Psoas muscle (tissue), 8 donors: ENCODE measurements at places on chromosomes 3 and 15. TPM values are rescaled to one million over a fixed set of nuclear protein-coding genes. Genes with fewer than 3 reads are reported as not detected.

DNA sequence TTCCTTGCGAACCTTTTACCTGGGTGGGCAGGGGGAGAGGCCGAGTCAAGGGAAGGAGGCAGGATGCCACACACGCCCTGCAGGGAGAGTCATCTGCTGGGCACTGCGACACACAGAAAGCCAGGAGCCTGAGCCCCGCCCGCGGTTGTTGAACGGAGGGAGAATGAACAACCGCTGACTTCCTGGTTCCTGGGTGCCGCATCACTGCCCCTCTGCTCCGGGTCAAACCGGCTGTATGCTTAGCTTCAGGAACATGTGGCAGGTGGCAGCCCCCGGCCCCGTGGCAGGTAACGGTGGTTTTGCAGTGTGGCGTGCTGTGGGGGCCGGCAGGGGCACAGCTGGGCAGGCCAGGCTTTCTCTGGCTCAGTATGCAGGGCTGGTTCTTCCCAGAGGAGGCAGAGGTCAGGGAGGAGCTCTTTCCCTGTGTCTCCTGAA, 33.4 kb downstream of the APBA2 start:
- DNase-seq, result no peak

GRCh38 chr3:147816752-147817151, 407.6 kb downstream of the ZIC1 start:
- peak; percentile 22 for DNase-seq

GRCh38 chr3:11400213-11400612, 128.0 kb downstream of the ATG7 start:
- DNase-seq, result no peak

DNA sequence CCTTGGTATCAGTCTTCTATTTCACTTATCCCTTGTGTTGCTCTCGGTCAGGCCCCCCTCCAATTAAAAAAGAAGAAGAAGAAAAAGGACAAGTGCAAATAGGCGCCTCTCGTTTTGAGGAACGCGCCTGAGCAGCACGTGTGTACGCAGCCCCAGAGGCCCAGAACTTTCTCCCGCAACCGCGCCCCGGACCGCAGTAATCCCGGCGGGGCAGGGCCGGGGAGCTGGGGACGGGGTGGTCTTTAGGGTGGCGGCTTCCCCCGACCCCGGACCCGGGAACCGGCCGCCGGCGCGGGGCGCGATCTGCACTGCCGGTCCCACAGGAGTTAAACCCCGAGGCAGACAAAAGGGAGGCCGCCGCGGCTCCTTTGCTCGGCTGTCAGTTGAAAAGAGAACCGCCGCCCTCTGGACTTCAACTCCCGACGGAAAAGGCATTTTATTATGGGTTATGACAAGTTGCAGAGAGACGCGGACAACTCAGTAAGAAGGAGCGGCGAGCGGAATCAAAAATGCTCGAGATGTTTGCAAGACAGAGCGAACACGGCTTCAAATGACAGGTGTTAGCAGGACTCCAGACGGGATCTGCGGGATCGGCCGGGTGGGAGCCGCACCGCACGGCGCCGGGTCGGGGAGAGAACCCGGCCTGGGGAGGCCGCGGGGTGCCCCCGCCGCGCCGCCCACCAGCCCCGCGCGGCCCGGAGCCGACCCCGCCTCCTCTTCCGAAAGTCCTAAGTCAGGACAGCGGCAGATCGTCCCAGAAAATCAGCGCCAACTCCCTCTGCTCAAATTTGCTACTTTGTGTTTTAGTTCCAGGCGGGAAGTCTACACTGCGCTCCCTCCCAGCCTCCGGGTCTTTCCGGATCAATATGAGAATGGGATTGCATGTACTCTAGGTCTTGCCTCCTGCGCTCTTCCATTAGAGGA, 79.0 kb downstream of the NR2F2 start:
- no peak for DNase-seq

GRCh38 chr3:105773291-105773690, 95.5 kb downstream of the CBLB start:
- no peak for DNase-seq

DNA sequence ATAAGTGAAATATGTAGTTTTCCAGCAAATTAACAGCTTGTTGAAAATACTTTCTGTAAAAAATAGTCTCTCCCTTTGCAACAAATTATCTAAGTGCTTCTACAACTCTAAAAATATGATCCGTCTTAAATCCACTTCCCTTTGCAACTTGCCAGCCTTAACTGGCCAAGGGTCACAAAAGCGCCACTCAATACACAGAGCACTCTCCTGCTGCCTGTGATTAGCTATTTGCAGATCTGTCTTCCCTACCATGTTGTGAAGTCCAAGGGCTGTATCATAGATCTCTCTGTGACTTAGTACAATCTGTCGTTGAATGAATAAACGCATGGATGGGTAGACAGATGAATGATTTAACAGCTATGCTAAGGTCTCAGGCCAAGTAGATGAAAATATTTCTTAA, 76.2 kb downstream of the ITGB5 start:
- DNase-seq, result no peak

DNA sequence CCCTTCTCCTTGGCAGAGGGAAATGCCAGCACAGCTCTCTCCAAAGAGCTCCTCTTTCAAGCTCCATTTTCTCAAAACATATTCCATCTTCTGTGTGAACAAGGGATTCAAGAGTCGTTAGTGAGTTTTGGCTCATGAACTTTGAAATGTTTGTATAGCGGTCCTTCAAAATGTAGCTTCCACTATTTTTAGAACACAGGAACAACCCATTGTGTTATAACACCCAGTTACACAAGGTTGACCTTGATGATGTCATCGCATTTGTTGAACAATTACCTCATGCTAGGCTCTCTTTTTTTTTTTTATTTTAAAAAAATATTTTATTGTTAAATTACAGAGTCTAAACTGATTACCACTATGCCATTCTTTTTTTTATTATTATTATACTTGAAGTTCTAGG, 251.7 kb downstream of the THSD4 start:
- no peak for DNase-seq

- DNase-seq, result no peak
These were observed 246.1 kb downstream of the SI start for GRCh38 chr3:164832216-164832615.

GRCh38 chr3:11173828-11174465, 19.7 kb downstream of the HRH1 start:
- DNase-seq, result no peak

DNA sequence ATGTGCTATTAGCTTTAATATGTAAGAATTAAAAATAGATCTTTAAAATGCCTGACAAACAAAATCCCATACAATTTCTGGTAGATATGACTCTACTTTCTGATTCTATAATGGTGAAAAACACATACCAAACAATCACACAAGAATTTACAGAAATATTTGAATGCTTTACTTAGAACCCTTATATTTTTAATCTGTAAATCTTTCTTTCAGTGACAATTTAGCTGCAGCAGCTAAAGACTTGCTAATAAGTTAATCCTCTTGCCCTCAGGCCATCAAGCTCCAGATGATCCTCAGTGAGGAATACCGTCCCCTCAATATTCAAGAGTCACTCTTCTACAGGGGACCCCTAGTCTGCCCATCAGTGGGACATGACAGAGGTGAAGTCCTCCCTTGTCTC, 55.6 kb downstream of the C3orf80 start:
- no peak for DNase-seq

GRCh38 chr3:10775259-10775658, 40.8 kb upstream of the SLC6A11 start:
- no peak for DNase-seq

GRCh38 chr15:83919319-83919830, 265.5 kb downstream of the ADAMTSL3 start:
- no peak for DNase-seq

DNA sequence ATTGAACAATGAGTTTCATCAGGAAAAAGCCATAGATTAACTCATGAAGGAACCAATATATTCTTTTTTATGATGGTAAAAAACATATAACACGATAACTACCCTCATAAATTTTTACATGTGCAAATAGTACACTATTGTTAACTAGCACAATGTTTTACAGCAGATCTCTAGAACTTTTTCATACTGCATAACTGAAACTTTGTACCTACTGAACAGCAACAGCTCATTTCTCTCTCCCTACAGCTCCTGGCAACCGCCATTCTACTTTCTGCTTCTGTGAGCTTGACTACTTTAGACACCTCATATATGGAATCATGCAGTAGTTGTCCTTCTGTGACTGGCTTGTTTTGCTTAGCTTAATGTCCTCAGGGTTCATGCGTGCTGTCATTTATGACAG, 235.4 kb downstream of the NFKBIZ start:
- DNase-seq, result no peak

DNA sequence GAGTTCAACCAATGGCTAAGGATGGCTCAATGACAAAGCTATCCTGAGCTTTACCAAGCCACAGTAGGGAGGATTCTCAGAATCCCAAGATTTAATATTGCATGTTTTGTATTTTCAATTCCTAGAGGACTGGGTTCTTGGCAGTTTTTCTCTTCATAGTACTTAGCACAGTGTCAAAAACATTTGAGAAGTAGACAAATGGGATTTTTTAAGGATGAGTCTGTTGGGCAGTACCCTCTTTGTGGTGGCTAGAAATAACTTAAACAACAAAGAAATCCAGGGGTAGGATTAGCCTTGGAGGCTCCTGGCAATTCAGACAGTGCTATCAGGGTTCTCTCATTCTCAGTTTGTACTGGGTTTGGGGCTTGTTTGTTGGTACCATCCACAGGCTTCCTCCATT, 212.8 kb upstream of the RORA start:
- DNase-seq, result no peak

- DNase-seq, result no peak
These were observed 152.3 kb downstream of the FNDC3B start for GRCh38 chr3:172191629-172192028.

DNA sequence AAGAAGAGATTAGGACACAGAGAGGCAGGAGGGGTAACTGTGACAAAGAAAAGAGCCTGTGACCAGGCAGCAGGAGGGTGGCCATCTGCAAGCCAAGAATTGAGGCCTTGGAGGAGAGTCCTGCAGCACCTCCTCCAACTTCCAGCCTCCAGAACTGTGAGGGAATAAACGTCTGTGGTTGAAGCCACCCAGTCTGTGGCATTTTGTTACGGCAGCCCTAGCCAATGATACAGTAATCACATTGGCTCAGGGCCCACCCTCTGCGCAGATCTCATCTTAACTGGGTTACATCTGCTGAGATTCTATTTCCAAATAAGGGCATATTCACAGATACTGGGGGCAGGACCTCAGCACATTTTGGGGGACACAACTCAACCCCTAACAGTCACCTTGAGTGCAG, 11.3 kb downstream of the SELENOS start:
- DNase-seq, result peak; percentile 49

GRCh38 chr3:77362936-77363335, 323.0 kb downstream of the ROBO2 start:
- DNase-seq, result no peak

GRCh38 chr3:127077068-127077467, 94.2 kb downstream of the PLXNA1 start:
- no peak for DNase-seq

MUC13 gene
- total RNA-seq, result not detected

PLSCR4 gene
- total RNA-seq, result 4.1 TPM

ZKSCAN7 gene
- 1.2 TPM for total RNA-seq

UROC1 gene
- total RNA-seq, result 0.13 TPM

FOXB1 gene
- not detected for total RNA-seq

DHFR2 gene
- 1.9 TPM for total RNA-seq

SH2D7 gene
- total RNA-seq, result not detected

ROBO1 gene
- 3.1 TPM for total RNA-seq

KY gene
- total RNA-seq, result 1.8 TPM

ALAS1 gene
- total RNA-seq, result 50.1 TPM

ASTE1 gene
- total RNA-seq, result 2.3 TPM
